Stimulated activated CD8-positive, alpha-beta memory T cell treated with anti-CD3 and anti-CD28 coated beads, Interleukin-7, amount 100 ng/mL, for 1 hour (primary cell): ENCODE measurements at places on chromosomes 4 and X.

DNA sequence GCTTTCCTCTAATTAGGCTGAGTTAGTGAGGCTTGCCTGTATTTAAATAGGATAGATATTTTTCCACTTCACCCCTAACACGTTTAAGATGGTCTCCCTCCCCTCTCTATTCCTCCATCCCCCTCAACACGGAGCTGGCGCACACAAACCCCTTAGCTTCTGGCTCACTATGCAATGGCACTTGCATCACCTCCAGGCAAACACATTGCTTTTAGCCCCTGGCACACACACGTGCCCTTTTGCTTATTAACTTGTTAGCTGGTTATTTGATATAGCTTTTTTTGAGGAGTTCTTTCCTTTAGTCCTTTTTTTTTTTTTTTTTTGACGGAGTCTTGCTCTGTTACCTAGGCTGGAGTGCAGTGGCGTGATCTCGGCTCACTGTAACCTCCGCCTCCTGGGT is 94.3 kb downstream of the HDAC8 start:
- no peak for DNase-seq

GRCh38 chrX:23773601-23774175 is 9.3 kb upstream of the SAT1 start:
- no peak for DNase-seq

DNA sequence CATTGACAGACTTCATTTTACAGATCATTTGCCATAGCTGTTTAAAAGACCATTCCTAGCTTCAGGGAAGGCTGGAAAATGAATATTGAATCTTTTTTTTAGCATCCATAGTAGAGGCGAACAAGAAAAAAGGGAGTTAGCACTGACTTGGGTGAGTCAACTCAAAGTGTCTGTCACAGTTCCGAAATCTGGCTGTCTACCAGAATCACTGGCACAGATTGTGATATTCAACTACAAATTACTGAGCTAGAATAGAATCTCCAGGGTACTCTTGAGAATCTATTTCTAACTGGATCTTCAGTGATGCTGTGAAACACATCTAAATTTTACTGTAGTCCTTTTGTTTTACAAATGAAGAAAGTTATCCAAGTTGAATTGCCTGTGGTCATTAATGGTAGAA is 31.5 kb downstream of the SEC24B start:
- DNase-seq: no peak

GRCh38 chr4:8205749-8206611 is 6.9 kb downstream of the SH3TC1 start:
- no peak for DNase-seq

GRCh38 chrX:3518870-3519269 is 172.4 kb upstream of the MXRA5 start:
- DNase-seq: no peak

DNA sequence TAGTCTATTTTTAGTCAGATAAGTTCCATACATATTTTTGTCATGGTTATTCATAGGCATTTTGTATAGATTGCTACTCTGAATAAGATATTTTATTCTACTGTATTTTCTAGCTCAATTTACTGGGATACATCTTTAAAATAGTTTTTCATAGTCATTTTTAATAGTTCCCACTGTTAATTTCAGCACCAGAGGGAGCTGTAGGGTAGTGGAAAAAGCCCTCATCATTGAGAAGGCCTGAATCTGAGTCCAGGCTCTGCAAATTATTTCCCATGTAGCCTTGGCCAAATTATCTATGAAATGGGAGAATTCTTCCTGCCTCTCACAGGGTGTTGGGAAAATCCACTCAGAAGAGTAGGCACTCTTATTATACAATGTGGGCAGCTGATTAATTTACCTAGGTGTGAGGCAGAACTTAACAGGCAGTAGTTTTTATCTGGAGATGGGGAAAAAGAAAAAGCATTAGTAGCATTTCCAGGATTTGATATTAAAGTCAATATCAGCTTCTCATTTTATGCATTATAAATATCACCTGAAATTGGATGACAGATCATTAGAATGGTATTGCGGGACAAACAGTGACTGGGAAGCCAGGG is 102.9 kb upstream of the PAQR3 start:
- no peak for DNase-seq

DNA sequence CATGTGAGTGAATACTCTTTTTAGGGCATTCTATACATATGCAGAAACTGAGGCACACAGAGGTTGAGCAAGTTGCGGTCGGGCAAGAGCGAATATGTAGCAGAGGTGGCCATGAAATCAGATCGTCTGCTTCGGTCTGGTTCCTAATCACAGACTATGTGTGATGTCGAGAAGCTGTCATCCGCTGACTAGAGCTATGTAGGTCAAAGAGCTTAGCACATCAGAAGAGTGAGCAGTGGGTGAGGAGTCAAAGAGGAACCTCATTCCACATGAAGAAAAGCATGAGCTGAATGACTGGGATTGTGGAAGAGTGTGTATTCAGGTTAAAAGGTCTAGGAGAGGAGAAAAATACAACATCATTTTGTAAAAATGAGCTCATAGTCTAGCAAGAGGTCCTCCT is 19.0 kb downstream of the GAB3 start:
- no peak for DNase-seq

DNA sequence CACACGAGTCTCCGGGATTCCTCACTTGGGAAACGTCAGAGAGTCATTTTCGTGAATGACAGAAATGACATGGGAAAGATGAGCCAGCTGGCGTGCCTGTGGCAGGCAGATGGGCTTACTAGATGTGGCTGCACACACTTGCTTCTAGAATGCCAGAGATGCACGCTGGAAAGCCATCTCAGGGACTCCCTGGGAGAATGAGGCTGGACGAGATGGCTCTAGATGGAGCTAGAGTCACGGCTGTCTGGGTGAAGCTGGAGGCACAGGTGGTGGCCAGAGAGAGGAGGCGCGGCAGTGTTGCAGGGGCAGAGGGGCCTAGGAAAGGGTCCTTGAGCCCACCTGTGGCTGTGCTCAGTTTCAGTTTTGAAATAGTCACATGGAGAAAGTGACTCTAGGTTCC is 26.0 kb downstream of the TKTL1 start:
- no peak for DNase-seq

- no peak for DNase-seq
Measured at GRCh38 chrX:48540480-48540879, 966 bp downstream of the TBC1D25 start.

- DNase-seq: no peak
Measured at GRCh38 chr4:24589448-24589847, 5.1 kb upstream of the DHX15 start.

DNA sequence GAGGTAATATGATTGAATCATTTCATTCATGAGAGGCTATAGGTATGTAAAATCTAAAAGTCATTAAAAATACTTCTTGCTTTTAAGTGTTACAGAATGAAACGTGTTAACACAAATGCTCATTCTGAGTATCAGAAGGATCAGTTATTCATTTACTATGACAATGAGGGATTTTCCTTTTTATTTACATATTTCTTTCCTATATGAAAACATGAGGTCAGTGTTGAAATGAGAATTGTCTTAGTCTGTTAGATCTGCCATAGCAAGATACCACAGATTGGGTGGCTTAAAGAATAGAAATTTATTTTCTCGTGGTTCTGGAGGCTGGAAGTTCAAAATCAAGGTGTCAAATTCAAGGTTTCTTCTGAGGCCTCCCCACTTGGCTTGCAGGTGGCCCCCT is 181.2 kb downstream of the ARHGAP10 start:
- no peak for DNase-seq

DNA sequence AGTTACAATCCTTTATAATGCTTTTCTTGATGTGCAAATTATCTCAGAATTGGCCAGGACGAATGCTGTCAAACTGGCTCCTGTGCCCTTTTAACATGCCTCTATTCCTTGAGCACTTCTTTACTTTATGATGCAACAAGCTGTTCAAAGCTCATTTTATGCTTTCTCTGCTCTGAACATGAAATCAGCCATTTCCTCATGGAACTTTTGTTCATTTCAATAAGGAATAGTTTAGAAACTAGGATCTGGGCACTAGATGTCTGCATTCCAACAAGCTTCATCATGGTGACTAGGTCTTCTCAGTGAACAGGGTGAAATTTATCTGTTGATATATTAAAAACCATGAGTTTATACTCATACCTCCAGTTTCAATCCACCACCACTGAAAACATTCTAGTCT is 87.3 kb upstream of the TEX13A start:
- DNase-seq: no peak

- DNase-seq: no peak
Measured at GRCh38 chr4:55004831-55005230, 120.6 kb downstream of the KDR start.

- DNase-seq: no peak
Measured at GRCh38 chrX:133979641-133980230, 5.7 kb downstream of the GPC3 start.

DNA sequence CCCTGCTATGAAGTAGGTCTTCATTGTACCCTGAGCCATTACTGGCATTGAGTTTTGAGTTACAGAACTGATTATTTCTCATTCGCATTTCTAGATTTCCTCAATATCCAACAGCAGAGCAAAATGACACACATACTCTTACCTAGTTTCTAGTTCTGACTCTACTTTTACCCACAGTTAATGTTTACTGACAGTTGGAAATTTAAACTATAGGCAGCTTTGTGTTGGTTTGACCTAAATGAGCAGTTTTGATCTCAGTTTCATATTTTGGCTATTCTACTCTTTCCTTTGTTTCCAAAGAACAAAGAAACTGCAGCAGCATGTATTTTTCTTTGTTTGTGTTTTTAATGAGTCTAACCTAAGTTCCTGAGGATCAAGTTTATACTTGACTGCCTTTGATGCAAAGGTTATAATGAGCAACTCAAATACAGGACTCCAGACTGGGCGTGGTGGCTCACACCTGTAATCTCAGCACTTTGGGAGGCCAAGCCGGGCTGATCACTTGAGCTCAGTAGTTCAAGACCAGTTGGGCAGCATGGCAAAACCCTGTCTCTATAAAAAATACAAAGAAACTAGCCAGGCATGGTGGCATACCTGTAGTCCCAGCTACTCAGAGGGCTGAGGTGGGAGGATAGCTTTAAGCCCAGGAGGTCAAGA is 30.4 kb downstream of the TXK start:
- DNase-seq: no peak

- no peak for DNase-seq
Measured at GRCh38 chrX:135256923-135257322, 5.1 kb downstream of the ETDA start.

DNA sequence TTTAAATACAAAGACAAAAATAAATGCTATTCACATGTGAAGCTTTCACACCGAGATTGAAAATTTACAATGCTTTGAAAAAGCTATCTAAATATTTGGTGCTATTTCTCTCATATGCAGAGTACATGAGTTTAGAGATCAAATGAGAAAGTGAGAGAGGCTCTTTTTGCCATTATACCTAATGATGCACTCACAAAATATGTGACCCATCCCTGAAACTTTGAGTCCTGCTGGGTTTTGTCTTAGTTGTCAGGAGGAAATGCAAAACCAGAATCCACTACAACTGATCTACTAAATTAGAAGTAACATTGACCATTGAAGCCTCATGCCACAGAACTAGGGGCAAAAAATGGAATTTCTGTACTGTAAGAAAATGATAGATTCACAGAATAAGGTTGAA is 251.7 kb downstream of the MAPK10 start:
- no peak for DNase-seq

GRCh38 chr4:173494013-173494970 is 35.7 kb downstream of the HAND2 start:
- no peak for DNase-seq

GRCh38 chr4:81468678-81469077 is 3.0 kb downstream of the RASGEF1B start:
- no peak for DNase-seq

DNA sequence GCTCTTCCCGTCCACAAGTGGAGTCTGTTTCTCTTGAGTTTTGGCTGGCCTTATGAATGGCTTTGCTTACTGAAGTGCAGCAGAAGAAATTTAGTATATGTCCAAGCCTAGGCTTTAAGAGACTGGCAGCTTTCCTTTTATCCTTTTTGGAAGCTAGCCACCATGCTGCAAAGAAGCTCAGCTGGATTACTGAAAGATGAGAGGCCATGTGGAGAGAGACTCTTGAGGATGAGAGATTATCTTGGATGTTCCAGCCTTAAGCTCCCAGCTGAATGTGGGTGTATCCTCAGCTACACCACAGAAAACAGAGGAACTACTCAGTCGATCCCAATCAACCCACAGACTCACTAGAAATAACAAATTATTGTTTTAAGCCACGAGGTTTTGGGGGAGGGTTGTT is 12.5 kb downstream of the CCNG2 start:
- DNase-seq: no peak

DNA sequence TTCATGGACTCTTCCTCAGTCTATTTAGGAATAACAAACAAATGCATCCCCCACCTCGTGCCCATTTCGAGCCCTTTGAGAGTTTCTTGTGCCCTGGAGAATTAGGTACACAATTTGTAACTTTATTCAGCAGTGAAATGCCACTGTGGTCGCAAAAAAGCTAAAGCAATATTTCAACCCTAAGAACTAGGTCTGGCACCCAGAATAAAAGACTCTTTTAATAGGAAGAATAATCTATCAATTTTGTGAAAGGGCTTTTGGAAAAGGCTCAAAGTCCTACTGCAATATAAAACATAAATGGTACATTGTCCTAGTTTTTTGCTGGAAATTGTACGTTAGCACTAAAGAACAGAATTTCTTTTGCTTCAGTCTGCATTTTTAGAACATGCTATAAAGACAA is 304.6 kb upstream of the TENM3 start:
- no peak for DNase-seq

- no peak for DNase-seq
Measured at GRCh38 chr4:167230744-167231143, 3.5 kb downstream of the SPOCK3 start.

DNA sequence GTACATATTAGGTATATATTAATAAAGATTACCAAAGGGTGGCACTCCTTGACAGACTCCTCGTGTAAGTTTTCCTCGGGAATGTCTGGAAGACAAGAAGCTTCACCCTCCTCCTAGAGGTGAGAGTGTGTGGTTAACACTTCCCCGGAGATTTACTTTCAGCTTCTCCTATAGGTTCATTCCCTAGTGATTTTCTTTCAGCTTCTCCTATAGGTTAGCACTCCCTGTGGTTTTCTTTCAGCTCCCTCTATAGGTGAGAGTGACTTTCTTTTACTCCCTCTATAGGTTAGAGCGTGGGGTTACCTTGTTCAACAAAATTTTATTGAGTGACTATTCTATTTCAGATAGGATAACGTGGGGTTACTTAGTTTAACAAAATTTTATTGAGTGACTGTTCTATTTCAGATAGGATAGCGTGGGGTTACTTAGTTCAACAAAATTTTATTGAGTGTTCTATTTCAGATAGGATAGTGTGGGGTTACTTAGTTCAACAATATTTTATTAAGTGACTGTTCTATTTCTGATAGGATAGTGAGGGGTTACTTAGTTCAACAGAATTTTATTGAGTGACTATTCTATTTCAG is 106.0 kb upstream of the PLAC1 start:
- no peak for DNase-seq

- DNase-seq: no peak
Measured at GRCh38 chr4:42326524-42326923, 70.8 kb upstream of the SHISA3 start.

DNA sequence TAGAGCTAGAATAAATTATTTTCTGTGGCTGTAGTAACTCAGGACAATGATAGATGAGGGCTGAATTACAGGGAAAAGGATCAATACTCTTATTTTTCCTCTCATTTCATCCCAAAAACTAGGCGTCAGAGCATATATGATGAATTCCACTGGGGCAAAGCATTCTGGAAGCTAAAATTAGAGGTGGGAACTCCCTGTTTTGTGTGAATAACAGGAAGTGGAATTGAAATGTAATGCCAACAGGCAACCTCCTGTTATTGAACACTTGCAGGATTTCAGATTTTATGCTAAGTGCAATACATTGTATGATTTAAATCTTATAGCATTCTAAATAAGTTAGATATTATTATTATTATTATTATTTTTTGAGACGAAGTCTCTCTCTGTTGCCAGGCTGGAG is 20.9 kb downstream of the HSD17B11 start:
- no peak for DNase-seq

- no peak for DNase-seq
Measured at GRCh38 chr4:153988492-153989363, 199.8 kb upstream of the SFRP2 start.
